Naive thymus-derived CD4-positive, alpha-beta T cell (primary cell): ENCODE measurements at places on chromosomes 2 and 18.

DNA sequence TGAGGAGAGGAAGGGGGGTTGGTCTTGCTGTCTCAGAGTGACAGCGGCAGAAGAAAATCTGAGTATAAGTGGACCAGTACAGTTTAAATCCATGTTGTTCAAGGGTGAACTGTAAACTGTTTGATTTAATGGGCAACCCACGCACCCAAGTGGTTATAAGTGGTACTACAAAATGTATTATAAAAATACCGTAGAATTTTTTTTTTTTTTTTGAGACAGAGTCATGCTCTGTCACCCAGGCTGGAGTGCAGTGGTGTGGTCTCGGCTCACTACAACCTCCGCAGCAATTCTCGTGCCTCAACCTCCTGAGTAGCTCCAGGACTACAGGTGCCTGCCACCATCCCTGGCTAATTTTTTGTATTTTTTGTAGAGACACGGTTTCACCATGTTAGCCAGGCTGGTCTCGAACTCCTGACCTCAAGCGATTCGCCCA lies 2.1 kb upstream of the CHCHD5 start:
- DNase-seq = peak; percentile 45

DNA sequence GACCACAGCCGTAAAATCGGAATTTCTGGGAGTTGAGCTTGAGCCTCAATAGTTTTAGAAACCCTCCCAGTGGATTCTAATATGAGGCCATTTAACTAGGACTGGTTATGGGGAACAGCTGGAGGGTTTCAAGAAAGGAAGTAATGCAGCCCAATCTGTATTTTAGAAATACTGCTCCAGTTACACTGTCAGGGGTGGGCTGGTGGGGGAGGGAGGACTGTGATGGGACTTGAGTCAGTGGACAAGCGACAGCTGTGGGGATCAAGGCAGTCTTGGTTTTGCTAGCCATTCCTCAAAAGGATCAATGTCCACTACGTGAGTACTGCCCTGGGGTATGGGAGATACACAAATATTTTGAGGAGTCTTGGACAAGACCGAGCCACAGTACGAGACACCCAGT lies 34.8 kb downstream of the ASB1 start:
- DNase-seq = no peak

DNA sequence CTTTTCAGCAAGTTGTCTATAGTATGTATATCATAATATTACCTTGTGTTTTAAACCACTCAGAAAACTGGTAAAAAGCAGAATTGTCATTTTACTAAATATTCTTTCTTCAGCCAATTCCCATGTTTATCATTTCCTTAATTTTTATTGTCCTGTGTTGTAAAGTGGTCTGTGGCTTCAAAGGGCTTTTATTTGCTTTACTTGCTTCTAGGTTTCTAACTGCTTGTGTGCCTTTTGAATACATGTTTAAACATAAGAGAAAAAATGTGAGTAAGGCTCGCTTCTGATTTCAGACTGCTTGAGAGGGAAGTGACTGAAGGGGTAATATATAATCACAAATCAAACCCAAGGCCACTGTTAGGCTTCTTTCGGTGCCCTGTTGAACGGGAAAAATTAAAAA lies 407.5 kb upstream of the NRP2 start:
- DNase-seq = no peak

DNA sequence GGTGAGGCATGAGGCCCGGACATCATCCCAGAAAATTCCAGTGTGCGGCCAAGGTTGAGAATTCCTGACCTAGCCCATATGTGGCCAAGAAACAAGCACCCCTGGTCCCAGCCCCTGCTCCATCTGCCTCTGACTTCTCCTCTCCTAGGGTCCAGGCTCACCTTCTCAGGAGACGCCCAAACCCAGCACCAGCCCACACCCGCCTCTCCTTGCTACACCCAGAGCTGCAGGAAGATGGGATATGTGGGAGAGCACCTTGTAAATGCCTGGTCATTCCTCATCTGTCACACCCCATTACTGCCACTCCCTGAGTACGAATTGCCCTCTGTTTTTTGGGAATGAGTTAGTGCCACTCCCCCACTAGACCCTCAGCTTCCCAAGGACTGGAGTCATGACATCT lies 7.3 kb upstream of the ATP6V1B1 start:
- DNase-seq = no peak

GRCh38 chr18:34647251-34647650 lies 62.8 kb upstream of the DTNA start:
- no peak for DNase-seq

DNA sequence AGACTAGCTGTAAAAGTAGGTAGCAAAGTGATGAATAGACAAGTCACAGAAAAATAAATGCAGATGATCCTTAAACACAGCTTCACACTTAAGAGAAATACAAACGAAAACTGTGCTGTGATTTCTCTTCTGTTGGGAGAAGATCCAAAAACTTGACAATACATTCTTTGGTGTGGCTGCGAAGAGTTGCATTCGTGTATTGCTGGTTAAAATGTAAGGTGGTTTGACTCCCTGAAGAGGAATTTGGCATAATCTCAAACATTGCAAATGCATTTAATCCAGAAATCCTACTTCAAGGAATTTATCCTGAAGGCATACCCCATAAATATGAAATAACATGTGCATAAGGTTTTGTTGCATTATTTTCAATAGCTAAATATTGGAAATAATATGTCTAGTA lies 7.1 kb downstream of the CCNYL1 start:
- DNase-seq = no peak

DNA sequence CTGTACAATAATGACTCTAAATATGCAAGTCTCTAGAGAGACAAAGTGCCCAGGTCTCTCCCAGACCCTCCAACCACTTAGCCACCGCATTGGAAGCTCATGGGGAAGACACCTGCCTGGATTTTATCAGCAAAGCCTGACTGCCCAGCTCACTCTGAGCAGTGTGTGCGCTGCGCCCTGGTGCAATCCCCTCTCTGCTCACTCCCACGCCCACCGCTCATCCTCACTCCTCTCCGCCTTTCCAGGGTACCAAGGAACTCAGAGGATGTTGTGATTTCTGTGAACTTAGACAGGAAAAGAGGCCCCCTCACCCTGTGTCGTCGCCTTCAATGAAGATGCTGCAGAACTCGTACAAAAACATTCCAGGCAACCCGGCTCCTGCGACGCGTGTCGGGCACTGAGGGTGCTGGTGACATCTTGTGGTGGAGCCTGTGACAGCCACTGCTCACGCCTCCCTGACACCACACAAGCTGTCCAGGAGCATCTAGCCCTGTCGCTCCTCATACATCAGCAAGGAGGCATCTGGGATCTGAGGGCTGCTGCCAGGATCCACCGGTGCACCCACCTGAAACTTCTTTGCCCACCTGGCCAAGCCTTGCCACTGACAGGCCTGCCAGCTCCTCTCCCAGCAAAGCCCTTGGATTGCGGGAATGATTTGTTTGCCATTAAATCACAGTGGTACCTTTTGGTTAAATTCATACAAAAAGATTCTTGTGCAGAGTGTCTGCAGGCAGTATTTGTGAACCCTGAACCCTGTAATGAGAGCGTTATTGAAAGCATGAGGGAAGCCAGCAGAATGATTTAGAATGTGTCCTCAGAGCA lies 220.4 kb downstream of the ZNF516 start:
- DNase-seq = no peak

- DNase-seq = no peak
Measured at GRCh38 chr2:136645236-136645828, 120.0 kb upstream of the THSD7B start.

DNA sequence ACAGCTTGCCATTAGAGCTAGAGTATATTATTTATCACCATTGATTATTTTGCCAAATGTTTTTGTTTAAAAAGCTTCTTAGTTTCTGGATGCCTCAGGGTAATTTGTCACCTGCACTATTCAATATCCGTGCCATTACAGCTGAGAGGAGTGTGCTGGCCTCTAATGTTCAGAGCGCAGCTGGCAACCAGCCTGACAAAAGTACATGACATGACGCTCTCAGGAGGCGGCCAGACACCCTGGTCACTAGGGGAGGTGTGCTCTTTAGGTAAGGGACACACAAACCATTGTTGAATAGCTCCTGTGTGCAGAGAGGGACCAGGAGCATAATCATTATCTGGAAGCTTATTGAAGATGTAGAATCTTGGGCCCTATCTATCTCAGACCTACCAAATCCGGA lies 20.3 kb downstream of the LIMS1 start:
- DNase-seq = no peak

- no peak for DNase-seq
Measured at GRCh38 chr2:165070076-165070475, 114.8 kb upstream of the SLC38A11 start.

DNA sequence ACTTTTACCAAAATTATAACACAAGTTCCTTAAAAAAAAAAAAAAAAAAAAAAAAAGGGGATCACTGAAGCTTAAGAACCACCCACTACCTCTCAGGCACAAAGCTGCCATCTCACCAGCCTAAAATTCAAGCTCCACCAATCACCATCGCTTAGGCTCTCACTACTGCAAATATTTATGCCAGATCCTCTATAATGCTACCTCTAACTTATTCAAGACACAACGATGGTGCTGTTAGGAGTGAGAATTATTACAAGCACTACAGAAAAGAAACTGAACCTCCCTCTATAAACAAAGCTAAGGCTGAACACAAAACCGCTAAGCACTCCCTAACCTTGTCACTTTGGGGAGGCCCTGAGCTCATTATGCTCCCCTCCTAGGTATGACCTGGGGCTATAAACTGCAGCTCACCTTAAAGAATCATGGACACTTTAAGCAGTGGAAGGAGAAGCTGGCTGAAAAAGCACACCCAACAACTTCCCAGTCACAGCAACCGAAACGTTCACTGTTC lies 3.6 kb downstream of the FZD5 start:
- no peak for DNase-seq

- DNase-seq = no peak
Measured at GRCh38 chr2:12363569-12363968, 353.2 kb upstream of the TRIB2 start.

DNA sequence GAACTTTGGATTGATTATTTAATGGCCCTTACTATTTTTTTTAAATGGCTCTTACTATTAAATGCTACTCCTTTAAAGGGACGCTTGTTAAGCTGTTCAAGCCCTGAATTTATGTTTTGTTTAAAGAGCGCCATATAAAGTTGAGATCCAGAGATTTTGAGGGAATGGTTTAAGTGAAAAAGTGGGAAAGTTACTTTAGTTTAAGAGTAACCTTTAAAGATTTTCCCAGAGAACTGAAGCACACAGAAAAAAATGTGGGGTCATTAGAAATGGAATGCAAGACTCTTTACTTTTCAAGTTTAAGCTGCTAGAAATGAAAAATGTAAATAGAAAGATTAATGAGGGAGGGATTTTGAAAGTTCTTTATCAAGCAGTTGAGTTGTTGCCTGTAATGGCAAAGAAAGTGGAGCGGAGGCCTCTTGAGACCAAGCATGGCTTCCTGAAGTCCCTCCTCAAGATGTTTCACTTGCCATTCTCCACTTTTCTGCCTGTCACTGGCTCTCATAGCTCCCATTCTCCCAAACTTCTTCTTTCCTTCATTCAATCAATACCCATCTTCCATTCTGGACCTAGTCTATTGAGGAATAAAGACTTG lies 93.2 kb downstream of the KCNS3 start:
- DNase-seq = no peak

GRCh38 chr2:46269001-46269400 lies 28.2 kb upstream of the EPAS1 start:
- DNase-seq = no peak

- DNase-seq = no peak
Measured at GRCh38 chr2:128281852-128282245, 36.8 kb downstream of the HS6ST1 start.

DNA sequence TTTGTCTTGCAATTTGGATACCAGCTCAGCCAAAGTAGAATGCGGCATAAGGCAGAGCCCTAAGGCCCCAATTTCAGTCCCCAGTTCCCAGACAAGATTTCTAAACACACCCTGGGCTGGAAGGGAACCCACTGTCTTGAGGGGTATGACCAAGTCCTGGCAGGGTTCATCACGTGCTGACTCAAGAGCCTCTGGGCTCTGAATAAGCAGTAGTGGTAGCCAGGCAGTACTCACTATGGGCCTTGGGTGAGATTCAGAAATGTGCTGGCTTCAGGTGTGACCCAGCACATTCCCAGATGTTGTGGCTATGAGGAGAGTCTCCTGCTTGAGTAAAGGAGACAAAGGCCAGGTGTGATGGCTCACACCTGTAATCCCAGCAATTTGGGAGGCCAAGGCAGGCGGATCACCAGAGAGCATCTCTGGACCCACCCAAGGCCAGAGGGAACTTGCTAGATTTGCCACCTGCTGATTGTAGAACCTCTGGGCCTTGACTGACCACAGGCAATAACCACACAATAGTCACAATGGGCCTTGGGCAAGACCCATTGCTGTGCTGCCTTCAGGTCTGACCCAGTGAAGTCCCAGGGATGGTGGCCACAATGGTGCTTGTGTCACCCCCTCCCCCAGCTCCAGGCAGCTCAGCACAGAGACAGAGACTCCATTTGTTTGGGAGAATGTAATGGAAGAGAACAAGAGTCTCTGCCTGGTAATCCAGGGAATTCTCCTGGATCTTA lies 74.9 kb downstream of the ATL2 start:
- no peak for DNase-seq

DNA sequence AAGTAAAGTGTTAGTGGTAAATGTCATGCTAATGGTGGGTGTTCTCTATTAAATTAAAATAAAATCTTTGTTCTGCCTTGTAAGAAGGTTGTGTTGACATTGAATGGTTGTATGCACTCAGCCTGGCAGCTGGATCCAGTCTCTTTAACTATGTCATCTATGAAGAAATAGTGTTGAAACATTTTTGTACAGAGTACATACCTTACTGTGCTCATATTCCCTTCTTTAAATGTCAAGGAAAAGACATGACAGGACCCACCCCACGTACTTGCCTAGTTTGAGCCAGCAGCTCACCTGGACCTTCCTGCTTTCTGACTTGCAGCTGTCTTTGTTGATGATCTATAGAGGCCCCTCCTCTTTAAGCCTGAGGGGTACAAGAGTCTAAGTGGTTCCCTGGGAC lies 85.6 kb upstream of the ST3GAL5 start:
- no peak for DNase-seq

- no peak for DNase-seq
Measured at GRCh38 chr2:235936493-235936892, 231.7 kb downstream of the GBX2 start.

DNA sequence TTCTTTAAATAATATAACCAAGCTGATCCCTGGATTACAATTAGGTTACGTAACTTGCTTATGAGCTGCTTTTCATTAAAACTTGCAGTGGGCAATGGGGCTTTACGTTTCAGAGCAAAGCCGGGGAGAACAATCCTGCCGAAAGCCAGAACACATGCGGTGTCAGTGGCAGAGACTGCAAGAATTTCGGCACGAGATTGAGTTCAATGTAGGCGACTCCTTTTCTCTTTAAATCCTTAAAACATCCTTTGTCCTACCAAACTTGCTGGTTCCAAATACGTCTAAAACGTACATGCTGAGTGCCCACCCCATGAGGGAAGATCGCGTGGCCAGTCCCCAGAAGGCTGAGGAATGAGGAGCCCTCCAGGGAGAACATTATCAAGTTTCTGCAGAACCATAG lies 36.8 kb upstream of the NCOA1 start:
- DNase-seq = no peak

- no peak for DNase-seq
Measured at GRCh38 chr2:57181315-57182038, 865.1 kb upstream of the VRK2 start.

- no peak for DNase-seq
Measured at GRCh38 chr2:230944757-230945372, 19.8 kb upstream of the GPR55 start.

GRCh38 chr2:101614127-101614759 lies 83.3 kb upstream of the MAP4K4 start:
- no peak for DNase-seq
